ENCODE measurements at places on chromosomes 3 and 15.

DNA sequence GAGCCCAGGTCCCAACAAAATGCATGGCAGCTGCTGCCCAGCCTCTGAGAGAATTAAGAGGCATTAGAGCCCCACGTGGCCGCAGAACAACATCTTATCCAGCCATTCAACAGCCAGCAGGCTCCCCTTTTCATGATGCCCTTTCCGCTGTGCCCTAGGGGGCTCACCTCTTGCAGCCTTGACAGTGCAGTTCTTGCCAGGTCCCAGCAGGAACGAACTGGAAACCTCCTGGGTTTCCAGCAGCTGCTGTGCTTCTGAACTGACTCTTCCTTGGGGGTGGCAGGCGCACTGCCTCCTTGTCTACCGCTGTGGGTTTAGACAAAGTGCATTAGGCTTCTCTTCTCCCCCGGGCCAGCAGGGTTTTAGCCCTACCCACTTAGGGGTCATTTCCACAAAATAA lies 85.2 kb downstream of the FAM174B start:
- no peak for ATAC-seq

DNA sequence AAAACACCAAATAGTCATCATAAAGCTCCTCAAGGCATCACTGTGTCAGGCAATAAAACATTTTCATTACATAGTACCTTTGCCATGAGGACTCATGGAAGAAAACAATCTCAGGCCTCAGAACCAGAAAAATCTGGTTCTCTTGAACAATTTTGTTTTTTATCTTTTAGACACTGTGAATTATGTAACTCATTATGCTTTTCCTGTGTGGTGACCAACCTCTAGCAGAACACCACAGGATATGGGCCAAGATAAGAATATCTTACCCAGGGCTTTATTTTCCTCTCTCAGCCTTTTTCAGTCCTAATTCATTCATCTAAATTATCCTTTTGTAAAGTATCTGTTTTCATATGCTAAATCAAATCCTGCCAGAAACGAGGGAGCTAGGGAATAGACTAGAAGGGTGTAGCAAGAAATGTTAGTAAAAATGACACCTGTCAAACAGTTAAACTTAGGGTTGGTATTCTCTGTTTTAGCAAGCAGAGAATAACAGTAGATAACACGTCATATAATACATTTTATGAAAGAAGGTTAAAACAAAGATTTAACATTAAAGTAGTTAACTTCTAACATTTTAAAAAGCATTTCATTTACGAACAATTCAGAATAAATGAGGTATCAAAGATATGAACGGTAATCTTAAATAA lies 111.1 kb downstream of the FBXL22 start:
- no peak for ATAC-seq

DNA sequence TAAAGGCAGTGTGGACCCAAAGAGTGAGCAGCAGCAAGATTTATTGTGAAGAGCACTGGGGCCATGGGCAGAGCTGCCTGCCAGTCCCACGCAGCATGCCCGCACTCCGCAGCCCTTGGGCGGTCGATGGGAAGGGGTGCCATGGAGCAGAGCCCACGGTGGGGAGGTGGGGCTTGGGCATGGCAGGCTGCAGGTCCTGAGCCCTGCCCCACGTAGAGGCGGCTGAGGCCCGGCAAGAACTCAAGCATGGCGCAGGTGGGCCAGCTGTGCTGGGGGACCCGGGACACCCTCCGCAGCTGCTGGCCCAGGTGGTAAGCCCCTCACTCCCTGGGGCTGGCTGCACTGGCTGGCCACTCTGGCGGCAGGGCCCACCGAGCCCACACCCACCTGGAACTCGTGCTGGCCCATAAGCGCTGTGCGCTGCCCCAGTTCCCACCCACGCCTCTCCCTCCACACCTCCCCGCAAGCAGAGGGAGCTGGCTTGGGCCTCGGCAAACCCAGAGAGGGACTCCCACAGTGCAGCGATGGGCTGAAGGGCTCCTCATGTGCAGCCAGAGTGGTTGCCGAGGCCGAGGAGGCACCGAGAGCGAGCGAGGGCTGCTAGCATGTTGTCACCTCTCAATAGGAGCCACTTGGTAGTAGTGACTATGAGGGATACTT lies 1218.8 kb upstream of the EPHA6 start:
- ATAC-seq = no peak

DNA sequence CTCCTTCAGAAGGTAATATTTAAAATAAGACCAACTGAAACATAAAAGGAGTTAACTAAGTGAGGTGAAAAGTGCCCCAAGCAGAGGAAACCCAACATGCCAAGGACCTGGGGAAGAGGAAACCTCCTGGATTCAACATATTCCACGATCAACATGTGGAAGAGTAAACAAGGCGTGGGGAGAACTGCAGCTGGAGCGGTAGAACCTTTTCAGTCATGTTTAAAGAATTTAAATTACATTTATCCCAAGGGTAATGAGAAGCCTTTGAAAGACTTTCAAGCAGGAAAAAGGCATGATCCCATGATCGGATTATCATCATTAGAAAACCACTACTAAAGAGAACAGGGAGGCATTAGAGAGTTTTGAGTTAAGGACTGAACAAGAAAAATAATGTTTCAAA lies 330.7 kb downstream of the FHIT start:
- ATAC-seq = no peak

- no peak for ATAC-seq
These were observed 43.9 kb downstream of the CDAN1 start for GRCh38 chr15:42692997-42693396.

DNA sequence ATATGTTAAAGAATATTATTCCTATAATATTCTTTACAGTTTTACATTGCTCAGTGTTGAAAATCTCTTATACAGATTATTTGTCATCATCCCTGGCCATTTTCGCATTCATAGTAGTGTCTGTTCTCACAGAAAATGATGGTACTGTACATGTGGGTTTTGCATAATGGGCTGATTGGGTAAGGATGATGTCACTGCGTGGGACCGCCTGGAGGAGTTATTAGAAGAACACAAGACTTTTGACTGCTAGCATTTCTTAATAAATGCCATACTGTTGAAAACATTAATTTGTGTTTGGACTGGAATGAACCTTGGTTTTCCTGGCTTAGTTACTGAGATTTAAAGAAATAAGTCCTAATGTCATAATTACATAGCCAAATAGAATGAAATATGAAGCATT lies 20.3 kb downstream of the LRCH3 start:
- ATAC-seq = peak; percentile 66

GRCh38 chr15:85456798-85457197 lies 76.4 kb downstream of the AKAP13 start:
- ATAC-seq = no peak

GRCh38 chr15:85381850-85382751 lies 1.7 kb downstream of the AKAP13 start:
- ATAC-seq = no peak

DNA sequence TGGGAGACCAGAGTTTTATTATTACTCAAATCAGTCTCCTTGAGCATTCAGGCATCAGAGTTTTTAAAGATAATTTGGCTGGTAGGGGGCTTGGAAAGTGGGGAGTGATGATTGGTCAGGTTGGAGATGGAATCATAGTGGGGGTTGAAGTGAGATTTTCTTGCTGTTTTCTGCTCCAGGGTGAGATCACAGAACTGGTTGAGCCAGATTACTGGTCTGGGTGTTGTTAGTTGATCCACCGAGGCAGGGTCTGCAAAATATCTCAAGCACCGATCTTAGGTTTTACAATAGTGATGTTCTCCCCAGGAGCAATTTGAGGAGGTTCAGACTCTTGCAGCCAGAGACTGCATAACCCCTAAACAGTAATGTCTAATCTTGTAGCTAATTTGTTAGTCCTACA lies 141.0 kb downstream of the OTOL1 start:
- ATAC-seq = no peak

DNA sequence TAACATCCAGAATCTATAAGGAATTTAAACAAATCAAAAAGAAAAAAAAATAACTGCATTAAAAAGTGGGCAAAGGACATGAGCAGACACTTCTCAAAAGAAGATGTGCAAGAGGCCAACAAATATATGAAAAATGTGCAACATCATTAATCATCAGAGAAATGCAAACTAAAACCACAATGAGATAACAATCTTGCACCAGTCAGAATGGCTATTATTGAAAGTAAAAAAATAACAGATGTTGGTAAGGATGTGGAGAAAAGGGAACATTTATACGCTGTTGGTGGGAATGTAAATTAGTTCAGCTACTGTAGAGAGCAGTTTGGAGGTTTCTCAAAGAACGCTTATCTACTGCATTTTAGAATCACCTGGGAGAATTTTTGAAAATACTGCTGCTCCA lies 186.1 kb downstream of the OTOL1 start:
- no peak for ATAC-seq

- no peak for ATAC-seq
These were observed 4.4 kb downstream of the CLDN11 start for GRCh38 chr3:170423001-170423615.

GRCh38 chr3:159674583-159674982 lies 314.1 kb upstream of the IL12A start:
- ATAC-seq = no peak

GRCh38 chr15:31434588-31435260 lies 108.1 kb downstream of the KLF13 start:
- no peak for ATAC-seq

GRCh38 chr15:95087253-95087609 lies 855.9 kb downstream of the MCTP2 start:
- ATAC-seq = no peak

GRCh38 chr15:34161329-34161963 lies 48.5 kb downstream of the KATNBL1 start:
- ATAC-seq = no peak

- no peak for ATAC-seq
These were observed 44.7 kb downstream of the GOLIM4 start for GRCh38 chr3:168051070-168051469.

DNA sequence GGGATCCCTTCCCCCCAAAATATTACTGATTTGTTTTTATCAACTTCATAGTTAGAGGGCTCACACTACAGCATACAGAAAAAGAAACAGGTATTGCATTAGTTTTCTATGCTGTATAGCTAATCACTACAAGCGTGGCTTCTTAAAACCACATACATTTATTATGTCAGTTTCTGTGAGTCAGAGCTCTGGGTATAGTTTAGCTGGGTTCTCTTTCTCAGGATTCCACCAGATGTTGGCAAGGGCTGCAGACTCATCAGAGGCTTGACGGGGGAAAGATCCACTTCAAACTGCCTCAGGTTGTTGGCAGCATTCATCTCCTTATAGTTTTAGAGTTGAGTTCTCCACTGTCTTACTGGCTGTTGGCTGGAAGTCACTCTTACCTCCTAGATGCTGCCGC lies 328.0 kb downstream of the NLGN1 start:
- peak; percentile 69 for ATAC-seq

- no peak for ATAC-seq
These were observed 84.1 kb upstream of the PRR23C start for GRCh38 chr3:139128803-139129202.

- no peak for ATAC-seq
These were observed 171.0 kb downstream of the FNDC3B start for GRCh38 chr3:172210355-172210754.

DNA sequence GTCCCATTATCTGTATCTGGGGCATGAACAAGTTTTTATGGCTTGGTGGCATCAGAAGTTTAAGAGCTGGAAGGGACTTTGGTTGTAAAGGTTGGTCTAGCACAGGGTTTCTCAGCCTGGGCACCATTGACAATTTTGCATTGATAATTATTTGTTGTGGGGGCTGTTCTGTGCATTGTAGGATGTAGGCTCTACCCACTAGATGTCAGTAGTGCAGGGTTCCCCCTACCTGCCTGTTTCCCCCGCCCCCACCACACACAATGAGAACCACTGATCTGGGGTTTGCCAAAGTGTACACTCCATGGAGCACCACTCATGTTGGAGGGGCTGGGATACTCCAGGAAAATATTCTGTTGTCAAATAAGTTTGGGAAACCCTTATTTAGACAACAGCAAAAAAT lies 42.7 kb downstream of the PLCL2 start:
- no peak for ATAC-seq

- ATAC-seq = peak; percentile 93
These were observed 56.0 kb upstream of the FLNB start for GRCh38 chr3:57952208-57952631.

DNA sequence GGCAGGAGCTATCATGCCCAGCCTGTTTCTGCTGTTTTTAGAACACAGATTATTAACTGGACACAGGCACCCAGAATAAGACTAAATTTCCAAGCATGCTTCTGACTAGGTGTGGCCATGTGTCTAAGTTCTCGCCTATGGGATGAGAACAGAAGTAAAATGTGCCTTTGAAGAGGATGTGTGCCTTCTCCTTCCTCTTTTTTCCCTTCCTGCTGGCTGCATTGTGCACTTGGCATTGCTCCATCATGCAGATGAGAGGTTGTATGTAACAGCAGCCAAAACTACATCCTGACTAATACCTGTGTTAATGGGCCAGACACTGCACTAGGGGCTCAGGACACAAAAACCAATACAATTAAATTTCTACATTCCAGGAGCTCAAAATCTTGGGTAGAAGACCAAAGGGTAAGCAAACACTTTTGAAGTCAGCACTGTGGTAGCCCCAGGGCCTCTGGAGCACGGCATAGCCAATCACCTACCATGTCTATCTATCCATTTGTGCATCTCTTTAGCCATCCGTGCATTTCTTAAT lies 40.9 kb upstream of the RNU6-1 start:
- ATAC-seq = no peak

DNA sequence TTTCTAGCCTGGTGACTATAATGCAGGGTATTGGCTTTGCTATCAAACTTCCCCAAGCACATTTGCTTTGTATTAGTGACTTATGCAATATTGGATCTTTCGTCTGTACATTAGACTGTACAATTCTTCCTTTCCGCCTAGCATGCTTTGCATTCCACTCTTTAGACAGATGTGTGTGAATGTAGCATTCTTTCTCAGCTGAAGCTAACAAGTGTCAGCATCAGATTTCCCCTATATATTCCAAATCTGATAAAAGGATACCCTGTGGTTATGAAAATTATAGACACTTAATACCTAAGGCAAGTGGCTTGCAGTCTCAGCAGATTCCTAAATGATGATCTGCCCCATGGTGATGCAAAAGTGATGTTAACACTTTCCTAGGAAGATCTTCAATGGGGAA lies 360.1 kb downstream of the CNTN4 start:
- ATAC-seq = no peak

DNA sequence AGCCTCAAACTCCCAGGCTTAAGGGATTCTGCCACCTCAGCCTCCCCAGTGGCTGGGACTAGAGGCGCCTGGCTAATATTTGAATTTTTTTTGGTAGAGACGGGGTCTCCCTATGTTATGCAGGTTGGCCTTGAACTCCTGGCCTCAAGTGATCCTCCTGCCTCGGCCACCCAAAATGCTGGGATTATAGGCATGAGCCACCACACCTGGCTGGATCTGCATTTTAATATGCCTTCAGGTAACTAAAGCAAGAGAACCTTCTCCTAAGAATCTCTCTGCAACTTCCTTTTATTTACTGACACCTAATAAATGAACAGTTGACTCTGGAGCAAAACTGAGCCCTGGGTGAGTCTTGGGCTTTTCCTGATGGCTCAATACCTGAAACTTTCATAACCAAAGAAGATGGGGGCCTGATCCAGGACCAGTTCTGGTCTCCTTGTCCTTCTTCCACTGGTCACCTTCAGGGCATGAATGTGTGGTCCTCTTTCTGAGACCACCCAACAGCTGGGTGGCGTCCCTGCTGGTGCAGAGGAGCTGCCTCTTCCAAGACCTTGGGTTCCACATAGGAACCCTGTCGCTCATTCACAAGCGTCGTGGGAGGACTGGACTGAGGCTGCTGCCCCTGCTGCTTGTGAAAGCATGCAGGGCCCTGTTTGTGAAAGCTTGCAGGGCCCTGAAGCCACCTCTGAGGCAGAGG lies 28.2 kb downstream of the CCR9 start:
- ATAC-seq = no peak

Measured in SK-N-SH treated with all-trans-retinoic acid at 6 μM for 48 hours (cell line).